ENCODE measurements at places on chromosomes 1 and 21. TPM values are rescaled to one million over a fixed set of nuclear protein-coding genes. Genes with fewer than 3 reads are reported as not detected.

- no peak for DNase-seq
Measured at GRCh38 chr1:119679223-119679622, 31.2 kb upstream of the ZNF697 start.

DNASE2B gene
- not detected for total RNA-seq

G0S2 gene
- total RNA-seq = 246 TPM

GRCh38 chr1:231962636-231963035 lies 336.0 kb downstream of the DISC1 start:
- DNase-seq = no peak

OR2T29 gene
- not detected for total RNA-seq

GRCh38 chr1:234901491-234902049 lies 227.1 kb downstream of the TOMM20 start:
- DNase-seq = no peak

GRCh38 chr21:15243406-15243805 lies 178.6 kb upstream of the NRIP1 start:
- no peak for DNase-seq

GRCh38 chr1:102191723-102192122 lies 195.0 kb upstream of the OLFM3 start:
- DNase-seq = no peak

DNA sequence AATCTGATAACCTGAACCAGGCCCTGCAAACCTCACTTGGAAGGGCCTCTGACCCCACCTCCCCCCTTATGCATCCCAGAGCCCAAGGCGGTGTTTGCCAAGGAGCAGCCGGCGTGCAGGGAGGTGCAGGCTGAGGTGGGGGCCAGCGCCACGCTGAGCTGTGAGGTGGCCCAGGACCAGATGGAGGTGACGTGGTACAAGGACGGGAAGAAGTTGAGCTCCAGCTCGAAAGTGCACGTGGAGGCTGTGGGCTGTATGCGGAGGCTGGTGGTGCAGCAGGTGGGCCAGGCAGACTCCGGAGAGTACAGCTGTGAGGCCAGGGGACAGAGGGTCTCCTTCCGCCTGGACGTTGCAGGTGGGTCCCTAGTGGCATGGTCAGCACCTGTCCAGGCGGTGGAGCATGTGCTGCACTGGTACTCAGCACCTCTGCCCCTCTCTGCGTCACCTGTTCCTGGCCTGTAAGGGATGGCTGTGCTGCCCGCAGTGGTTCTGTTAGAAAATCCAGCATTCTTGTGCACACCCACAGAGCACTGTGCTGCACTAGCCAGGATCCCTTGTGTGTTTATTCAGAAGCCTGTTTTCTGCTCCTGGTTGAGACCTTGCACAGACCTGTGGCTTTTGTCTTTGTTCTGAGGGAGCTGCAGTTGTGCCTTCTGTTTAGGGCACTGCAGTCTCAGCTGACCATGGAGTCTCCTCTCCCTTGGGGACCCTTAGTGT lies 11.6 kb downstream of the OBSCN start:
- DNase-seq = no peak

DNA sequence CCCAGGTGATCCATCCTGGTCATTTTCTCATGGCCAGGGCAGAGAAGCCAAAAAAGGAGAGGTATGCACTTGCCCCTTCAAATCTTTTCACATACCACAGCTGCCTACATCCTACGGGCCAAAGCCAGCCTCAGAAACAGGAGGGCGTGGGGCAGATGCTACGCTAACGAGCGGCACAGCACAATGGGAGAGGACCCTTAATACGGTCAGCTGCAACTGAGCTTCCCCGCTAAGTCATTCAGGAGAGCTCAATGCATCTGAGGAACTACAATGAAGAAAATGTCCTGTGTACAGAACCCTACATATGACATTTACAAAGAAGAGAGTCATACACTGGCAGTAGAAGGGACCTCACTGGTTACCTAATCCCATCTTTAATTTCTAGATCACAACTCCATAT lies 78.2 kb downstream of the PGBD5 start:
- DNase-seq = no peak

DNA sequence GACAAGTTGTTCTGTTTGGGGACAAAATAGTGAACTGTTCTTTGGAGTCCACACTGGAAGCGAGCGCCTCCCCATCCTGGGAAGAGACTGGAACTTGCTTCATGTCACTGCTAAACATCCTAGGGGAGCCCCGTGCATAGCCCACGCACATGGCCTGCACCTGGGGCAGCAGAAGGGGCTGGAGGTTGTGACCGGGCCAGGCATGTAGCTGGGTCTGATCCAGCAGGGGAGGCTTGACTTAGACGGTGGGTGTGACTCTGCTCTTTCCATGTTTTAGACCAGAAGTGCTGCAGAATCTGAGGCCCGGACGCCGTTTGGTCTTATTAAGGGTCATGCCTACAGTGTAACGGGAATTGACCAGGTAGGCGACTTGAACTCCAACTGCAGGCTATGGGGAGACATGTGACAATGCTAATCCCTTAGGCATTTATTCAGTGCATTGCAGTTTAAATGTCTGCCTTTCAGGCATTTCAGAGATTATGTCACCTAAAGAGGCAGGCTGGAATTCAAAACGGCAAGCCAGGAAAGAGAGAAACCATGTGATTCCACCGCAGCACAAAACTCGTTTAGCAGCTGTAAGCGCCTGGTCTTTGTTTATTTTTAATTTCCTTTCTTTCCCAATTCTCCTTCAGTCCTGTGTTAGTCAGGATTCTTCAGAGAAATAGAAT lies 21.8 kb downstream of the CAPN9 start:
- no peak for DNase-seq
